Astrocyte of the spinal cord (primary cell): ENCODE measurements at places on chromosomes 5 and 9.

- peak; percentile 92 for DNase-seq
Measured at GRCh38 chr9:6552033-6552432, 93.5 kb downstream of the GLDC start.

DNA sequence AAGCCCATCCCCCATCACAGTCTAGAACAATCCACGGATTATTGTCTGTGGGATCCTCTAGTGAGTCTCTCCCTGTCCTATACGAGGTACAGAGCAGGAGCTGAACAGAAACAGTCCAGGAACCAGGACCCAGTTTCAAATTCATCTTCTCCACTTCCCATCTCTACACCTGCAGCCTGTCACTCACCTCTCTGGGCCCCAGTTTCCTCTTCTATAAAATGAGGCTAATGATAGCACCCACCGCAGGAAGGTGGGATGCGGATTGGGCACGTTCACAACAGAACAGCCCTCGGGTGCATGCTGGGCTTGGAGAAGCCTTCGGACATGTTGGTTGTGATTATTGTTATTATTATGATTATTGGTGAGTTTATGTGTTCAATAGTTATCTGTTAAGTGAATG is 78.5 kb downstream of the ANKRD33B start:
- DNase-seq = no peak

DNA sequence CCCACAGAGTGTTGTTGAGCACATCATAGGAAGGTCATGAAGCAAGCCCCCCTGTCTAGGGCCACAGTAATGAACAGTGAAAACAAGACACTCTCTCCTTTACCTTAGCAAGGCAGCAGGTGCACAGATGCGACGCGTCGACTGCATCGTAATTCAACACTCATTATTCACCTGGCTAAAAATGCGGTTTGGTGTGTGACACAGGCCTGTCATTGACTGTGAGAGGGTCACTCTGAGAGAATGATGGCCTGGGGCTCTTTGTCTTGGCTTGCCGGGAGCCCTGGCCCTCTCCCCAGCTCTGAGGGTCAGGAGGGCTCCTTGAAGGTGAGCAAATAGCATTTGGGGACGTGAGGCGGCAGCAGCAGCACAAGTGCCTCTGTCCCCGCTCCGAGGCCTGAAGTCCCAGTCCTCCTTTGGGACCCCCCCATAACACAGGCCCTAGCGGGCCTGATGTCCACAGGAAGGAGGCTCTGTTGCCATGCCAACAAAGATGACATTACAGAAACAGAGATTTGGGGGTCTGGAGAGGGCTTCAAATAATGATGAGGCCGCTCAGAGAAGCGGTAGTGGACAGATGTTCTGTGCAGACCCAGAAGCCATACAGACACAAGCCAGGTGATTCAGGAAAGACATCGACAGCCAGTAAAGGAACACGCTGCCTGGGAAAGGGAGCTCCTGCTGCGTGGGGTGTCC is 46.7 kb downstream of the SHB start:
- no peak for DNase-seq

DNA sequence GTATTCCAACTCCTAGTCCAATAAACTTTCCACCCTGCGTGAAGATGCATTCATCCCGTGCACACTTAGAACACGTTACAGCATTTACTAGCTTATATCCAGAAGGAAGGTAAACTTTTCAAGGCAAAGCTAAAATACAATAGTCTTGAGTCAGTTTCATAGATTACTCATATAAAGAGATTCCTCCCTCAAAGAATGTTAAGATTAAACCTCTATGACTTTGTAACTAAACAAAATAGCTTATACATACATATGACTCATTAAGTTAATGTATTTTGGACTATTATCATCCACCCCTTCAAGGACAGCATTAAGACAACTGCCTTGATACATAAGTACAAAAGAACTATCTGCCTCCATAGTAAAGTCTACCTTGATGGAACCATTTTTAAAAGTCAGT is 36.1 kb downstream of the TLE1 start:
- DNase-seq = peak; percentile 39

- no peak for DNase-seq
Measured at GRCh38 chr9:87853876-87854579, 28.6 kb upstream of the SPATA31E1 start.

DNA sequence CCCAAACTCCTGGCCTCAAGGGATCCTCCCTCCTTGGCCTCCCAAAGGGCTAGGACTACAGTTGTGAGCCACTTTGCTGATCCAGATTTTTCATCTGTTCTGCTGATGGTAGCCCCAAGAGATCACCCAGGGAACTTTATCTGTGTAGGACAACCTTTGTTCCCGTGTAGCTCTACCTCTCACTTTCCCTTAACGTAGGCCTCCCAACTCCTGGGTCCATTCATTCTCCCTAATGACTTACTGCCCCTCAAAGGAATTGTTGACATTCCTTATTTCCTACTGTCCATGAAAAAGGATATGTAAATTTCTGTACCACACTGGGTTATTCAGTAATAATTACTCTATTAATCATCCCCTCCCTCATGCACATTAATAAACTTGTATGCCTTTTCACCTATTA is 51.0 kb upstream of the PHF24 start:
- no peak for DNase-seq

- peak; percentile 44 for DNase-seq
Measured at GRCh38 chr5:75611311-75612225, at the start of gene ANKDD1B. ANKDD1B (plus strand) TSS chr5:75611453; CDS start chr5:75611635, 182 bp downstream.

DNA sequence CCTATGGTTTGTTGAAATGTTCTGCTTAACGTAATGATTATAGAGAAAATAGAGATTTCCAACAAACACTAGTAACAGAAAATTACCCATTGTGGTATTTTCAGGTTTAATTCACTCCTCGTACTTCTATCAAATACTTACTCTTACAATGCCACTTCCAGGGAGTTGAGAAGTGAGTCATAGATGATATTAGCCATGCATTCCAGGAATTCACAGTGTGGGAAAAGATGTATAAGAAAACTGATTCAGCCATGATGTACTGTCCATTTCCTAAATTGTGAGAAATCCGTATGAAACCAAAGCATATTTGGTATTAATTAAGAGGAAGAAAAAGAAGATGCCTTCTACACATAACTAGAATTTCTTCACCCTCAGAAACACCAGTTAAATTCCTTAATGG is 1854.6 kb upstream of the WWC1 start:
- peak; percentile 59 for DNase-seq

GRCh38 chr5:35202319-35203111 is 27.8 kb downstream of the PRLR start:
- peak; percentile 42 for DNase-seq

GRCh38 chr5:75886706-75887105 is 169.5 kb upstream of the POC5 start:
- peak; percentile 1 for DNase-seq
